ENCODE measurements at places on chromosomes 6 and 20.

- DNase-seq, result no peak
Measured at GRCh38 chr6:44442236-44442635, 54.7 kb downstream of the CDC5L start.

DNA sequence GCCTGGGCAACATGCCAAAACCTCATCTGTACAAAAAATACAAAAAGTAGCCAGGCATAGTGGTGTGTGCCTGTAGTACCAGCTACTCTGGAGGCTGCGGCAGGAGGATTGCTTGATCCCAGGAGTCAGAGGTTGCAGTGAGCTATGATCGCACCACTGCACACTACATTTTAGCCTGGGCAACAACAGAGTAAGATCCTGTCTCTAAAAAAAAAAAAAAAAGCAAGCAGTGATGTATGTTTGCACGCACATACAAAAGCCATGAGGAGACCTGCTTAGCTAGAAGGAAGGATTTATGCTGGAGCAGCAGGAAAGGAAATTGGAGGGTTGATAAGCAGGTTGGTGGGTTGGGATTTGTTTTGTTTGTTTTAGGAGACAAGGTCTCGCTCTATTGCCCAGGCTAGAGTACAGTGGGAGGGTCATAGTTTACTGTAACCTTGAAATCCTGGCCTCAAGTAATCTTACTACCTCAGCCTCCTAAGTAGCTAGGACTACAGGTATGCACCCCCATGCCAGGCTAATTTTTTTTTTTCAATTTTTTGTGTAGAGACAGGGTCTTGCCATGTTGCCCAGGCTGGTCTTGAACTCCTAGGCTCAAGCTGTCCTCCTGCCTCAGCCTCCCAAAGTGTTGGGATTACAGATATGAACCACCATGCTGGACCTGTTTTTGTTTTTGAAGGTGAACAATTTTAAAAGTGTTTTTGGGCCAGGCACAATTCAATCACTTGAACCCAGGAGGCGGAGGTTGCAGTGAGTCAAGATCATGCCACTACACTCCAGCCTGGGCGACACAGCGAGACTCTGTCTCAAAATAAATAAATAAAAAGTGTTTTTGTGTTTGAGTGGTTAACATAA, 4.0 kb downstream of the ZSWIM3 start:
- DNase-seq, result no peak

DNA sequence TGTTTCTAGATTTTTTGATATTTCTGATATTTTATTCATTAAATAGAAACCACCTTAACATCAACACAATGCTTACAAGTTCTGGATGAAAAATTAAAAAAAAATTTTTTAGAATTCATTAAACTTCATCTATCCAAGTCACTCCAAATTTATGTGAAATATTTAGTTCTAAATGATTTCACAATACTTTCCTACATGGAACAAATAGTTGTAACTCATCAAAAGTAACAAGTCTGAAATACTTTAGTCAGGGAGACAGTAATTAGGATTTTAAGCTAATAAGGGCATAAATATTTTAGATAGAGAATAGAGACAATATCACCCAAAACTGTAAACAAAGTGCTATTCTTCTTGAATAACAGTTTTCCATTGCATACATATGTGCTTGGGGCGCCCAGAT, 147.8 kb downstream of the HIVEP2 start:
- DNase-seq, result no peak

- no peak for DNase-seq
Measured at GRCh38 chr6:109420751-109421150, 19.7 kb downstream of the PPIL6 start.

DNA sequence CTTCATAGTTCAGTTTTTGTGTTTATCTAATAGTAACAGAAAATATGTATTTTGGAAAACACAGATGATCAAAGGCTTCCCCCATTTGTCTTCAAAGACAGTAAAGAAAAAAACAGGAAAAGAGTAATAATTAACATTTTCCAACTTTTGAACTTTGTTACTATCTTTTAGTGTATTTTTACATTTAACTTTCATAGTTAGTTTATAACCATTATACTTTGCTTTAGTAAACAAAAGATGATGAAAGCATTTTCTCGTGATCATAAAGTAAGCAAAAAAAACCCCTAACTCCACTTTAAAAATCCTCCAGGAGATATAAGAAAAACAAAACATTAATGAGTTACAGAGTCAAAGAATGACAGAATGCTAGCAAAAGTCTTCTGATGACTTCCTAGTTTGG, 13.6 kb upstream of the GPRC6A start:
- DNase-seq, result no peak

DNA sequence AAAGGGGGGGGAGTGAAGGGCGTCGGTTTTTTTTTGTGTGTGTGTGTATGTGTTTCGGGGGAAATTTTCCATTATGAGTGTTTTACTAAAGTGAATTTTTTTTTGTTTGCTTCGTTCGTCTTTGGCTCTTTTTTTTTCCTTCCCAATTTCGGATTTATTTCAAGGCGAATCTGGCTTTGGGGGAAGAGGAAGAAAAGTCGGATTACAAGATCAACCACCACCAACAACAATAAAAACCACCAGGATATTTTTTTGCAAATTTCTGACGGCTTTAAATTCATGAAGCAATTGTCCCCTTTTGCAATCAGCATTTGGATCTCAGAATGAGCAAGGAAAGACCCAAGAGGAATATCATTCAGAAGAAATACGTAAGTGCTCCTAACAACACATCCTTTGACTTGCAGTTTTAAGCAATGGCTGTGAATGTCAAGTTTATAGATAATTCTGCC, 372 bp downstream of the JARID2 start:
- no peak for DNase-seq

- DNase-seq, result no peak
Measured at GRCh38 chr6:149024361-149024760, 277.5 kb downstream of the UST start.

- no peak for DNase-seq
Measured at GRCh38 chr6:144127097-144127496, 23.2 kb upstream of the STX11 start.

DNA sequence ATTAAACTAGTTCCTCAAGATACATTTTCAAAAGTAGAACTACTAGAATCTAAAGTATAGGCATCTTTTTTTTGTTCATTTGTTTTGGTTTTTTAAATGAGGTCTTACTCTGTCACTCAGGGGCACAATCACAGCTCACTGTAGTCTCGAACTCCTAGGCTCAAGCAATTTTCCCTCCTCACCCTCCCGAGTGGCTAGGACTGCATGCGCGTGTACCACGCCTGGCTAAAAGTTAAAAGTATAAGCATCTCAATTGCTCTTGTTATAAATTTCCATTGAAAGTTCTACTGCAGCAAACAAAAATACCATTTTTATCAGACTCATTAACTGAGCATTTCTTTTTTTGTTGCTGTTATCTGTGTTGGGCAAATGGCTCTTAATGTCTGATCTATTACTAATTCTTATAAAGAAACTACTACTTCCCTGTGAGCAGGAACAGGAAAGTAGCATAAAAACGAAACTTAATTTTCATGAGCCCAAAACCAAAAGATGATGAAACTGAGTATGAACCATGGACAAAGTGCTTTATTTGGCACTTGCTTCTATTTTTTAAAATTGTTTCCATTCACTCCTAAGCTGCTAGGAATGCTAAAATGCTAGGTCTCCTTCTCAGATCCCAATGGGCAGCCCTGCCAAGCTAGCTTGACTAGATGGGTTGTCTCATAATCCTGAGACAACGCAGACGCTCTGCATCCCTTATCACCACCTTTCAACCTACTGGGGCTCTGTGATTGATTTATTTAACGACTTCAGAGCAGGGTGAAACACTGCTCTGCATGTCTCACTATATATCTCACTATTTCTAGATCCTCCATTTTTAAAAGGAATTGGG, 36.9 kb downstream of the TRPC4AP start:
- DNase-seq, result no peak

DNA sequence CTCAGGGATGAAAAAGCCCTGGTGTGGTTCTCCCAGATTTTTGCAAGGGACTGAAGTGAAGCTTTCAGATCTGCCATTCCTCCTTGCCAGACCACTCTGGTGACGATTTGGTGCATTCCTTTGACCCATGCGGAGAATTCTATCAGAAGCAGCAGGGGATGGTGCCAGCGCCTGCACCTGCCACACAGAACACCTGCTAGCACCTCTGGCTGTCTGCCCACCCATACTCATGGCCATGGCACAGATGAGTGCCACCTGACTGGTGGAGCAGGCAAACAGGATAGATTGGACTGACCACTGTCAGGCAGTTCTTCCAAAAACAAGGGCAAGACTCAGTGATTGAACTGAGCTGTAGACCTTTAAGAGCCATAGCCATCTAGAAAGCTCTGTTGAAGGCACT, 107.1 kb downstream of the CDYL start:
- DNase-seq, result no peak

Data from D341Med (cell line).